Suppressor macrophage (primary cell): ENCODE measurements at places on chromosomes 1 and 21.

DNA sequence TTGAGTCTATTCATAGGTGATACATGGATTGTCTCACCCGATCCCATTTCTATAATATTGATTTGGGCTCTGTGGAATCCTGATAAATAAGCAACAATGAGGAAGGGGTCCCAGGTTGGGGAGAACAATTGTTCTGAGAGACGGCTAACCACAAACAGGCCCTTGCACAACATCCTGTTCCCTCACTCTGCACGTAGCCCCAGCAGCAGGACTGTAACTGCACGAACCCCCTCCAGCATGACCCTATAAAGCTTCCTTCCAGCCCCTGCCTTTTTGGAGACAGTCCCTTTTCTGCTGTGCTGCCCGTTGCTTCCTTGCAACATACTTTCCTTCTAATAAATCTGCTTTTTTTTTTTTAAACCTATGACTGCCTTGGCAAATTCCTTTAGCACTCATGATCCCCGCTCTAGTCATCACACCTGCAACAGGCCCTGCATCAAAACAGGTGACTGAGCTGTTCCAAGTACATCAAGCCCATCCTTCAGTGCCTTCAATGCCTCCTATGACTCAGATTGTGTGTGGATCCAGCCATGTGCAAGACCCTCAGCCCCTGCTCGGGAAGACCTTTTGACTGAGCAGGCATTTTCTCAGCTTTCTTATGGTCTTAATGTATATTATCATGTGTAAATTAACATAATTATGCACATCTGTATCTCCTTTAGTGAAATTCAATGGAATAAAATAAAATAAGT lies 63.7 kb upstream of the B3GALNT2 start:
- DNase-seq, result peak; percentile 20

- no peak for DNase-seq
These were observed 10.6 kb downstream of the PADI1 start for GRCh38 chr1:17215545-17215890.

DNA sequence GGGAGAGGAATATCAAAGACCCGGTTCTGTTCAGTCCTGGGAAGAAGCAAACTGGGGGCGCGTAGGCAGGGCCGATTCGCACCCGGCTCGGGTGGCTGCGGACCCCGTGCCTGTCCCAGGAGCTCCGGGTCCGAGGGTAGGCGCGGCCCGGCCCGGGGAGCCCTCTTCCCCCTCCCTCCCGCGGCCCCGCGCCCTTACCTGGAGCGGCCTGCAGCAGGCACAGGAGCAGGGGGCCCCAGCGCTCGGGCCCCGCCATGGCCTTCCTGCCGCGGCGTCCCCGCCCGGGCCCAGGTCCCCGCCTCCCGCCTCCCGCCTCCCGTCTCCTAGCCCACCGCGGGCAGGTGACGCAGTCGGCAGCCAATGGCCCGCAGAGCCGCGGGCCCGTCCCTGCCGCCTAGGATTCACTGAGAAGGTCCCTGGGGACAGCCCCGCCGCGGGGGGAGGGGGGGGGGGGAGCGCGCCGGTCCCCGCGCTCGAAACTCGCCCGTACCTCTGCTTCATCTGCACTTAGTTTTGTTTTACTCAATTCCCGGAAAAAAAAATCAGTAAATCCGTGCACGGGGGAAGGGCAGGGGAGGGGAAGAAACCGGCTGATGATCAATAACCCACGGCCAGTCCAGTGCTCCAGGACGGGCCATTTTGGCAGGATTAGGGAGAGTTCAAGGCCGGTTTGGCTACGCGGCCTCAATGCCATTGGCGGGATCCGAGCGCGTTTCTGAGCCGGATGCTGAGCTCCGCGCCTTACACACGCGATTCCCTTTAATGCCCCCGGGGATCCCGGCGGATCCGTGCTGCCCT lies at the start of gene IFNLR1:
Gene IFNLR1, minus strand, starts transcription at position 297 of the 798 bp plus-strand sequence. Its CDS starts 41 bp downstream, at position 256.
- DNase-seq, result peak; percentile 80

DNA sequence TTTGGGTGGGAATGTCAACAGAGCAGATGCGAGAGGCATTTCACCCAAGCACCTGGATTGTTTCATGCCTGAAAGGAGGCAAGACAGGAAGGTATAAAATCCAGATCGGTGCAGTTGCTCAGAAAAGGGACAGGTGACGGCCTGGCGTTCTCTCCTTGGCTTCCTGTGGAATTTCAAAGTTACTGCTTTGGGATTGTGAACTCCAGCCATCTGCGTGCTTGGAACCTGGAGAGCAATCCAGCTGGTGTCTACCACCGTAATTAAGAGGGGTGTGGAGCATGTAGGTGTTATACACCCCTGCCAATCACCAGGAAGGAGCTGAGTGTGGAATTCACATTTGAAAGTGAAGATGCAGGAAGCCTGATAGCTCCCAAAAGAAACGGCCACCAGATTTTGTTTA lies 286.1 kb downstream of the KIF26B start:
- DNase-seq, result no peak

DNA sequence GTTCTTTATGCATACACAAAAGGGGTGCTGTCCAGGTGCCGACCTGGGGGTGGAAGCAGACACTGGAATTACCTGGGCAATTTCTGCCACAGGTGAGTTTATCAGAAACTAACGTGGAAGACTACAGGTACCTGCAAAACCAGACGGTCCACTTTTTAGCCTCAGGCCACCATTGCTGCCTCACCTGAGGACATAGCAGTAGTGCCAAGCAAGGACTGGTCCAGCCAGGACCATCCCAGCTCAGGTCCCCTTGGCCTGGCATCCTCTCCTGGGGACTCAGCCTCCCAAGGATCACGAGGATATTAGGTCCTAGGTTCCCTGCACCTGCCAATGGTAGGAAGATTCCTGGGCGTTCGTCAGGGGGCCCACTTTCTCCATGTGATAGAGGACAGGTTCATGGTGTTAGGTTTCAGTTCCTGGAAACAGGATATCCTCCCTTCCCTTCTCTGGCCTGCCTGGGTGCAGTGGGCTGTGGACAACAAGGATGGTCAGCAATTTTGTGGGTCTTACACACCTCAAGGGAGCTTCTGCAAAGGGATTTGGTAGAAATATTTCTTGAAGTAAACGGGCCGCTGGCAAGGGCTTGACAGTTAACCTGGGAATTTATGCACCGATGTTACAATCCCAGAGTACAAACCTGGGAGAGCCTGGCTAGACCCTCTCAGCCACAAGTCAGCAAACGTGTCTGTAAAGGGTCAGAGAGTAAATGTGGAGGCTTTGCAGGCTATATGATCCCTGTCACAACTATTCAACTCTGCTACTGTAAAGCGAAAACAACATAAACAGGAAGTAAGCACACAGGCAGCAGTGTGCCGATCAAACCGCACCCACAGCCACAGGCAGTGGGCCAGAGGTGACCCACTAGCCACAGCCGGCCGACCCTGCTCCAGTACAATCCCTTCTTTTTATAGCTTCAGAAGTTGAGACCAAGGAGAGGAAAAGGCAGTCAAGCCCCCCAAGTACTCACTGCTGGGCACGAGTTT lies 71.4 kb upstream of the RAB4A start:
- DNase-seq, result peak; percentile 76

DNA sequence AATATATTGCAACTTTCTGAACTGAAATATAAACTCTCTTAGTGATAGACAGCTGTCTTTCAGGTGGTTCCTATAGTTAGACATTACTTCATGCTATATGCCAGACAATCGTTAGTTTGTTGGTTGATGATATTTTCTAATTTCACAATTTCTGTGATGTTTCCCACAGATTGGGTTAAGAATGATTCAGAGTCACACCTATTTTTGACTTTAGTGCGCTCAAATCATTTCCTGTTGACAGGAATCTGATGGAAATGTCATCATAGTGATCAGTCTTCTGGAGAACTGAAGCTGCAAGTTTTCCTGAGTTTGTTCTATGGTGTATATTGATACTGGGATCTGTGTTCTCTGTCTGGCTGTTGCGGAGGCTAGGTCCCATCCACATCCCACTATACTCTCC lies 119.7 kb downstream of the C1orf21 start:
- DNase-seq, result peak; percentile 70

- no peak for DNase-seq
These were observed 180.7 kb downstream of the ADSS2 start for GRCh38 chr1:244271004-244271403.

GRCh38 chr1:41874903-41875411 lies 43.8 kb downstream of the HIVEP3 start:
- no peak for DNase-seq

GRCh38 chr1:219774386-219774785 lies 154.0 kb downstream of the SLC30A10 start:
- DNase-seq, result no peak

DNA sequence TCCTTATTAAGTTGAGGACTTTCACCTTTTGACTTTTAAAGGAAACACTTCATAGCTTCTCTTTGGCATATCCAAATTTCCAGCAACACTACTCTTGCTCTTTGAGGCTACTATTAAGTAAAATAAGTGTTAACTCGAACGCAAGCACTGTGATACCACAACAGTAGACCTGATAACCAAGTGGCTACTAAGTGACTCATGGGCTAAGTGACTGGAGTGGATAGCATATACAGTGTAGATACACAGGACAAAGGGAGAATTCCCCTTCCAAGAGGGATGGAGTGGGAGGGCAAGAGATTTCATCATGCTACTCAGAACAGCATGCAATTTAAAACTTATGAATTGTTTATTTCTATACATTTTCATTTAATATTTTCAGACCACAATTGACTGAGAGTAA lies 9.8 kb upstream of the KCNA3 start:
- DNase-seq, result peak; percentile 44

- peak; percentile 72 for DNase-seq
These were observed 99.1 kb upstream of the ARTN start for GRCh38 chr1:43834280-43835081.

DNA sequence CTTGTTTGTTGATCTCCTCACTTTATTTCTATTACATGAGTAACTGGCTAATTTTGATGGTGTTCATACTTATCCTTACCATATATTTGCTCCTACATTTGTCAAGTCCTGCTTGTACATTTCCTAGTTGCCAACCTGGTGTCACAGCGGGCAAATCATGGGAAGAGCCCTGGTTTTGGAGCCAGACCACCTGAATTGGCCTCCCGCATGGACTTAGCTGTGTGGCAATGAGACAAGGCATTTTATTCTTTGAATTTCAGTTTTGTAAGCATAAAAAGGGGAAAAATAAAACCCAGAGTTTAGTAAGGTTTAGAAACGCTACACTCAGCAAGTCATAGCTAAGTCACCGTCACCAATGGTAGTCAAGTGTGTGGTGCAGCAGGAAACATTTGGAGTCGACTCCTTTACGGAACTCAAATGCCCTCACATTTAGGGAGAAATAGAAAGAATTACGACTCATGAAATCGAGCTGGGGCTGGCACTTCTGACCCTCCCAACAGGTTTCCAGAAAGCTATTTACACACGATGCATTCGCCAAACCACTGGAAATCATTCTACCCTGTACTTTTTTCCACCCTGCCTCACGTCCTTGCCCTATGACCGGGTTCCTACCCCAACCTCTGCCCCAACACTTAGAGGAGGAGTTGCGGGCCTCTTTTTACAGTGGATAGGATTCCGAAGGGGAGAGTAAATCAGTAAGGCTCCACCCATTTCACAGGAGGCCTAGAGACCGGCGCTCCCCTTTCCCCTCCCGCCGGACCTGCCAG lies 492 bp upstream of the PGM1 start:
- peak; percentile 35 for DNase-seq

DNA sequence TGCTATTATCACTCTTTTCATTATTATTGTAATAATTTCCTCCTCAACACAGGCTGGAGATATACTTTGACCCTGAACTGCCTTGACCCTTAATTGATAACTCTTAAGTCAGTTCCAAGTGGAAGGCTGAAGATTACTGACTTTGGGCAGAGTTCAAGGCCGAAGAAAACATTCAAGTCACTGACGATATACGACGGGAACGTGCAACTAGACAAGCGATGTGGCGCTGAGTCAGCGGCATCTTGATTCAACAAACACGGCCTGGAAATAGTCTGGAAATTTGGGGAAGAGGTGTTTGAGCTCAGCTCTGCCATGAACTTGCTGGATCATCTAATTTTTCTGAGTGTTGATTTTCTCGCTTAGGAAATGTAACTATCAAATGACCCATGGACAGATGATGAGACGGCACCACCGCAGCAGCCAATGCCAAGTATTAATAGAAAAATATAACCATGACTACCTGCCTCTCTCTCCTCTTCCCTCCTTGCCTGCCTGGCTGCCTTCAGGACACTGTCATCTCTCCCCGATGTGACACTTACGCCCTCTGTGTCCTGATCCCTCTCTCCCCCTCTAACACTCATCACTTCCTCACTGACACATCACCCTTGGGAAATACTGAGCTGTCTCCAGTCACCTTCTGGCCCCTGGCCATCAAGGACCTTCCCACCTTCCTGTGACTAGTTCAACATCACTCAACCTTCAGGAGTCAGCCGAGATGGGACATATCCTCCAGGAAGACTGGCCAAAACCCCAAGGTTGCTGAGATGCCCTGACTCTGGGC lies 49.4 kb downstream of the TMCO4 start:
- DNase-seq, result no peak

DNA sequence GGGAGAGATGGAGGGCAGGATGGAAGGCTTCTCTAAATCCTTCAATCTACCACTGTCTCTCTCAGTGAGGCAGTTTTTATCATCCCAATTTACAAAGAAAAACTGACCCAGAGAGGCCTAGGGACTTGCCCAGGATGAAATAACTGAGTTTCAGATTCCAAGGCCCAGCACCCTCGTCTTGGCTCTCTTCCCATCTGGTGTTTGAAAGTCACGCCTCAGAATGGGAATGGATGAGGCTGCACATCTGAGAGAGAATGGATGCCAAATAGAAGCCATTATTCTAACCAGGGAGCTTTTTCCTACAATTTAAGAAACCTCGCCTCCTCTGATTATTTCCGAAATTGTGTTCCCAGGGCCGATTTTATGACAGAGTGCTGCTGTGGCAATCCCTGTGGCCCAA lies 10.6 kb upstream of the KCNN3 start:
- no peak for DNase-seq

GRCh38 chr1:11339346-11340232 lies 66.6 kb downstream of the UBIAD1 start:
- DNase-seq, result no peak

- no peak for DNase-seq
These were observed 5.8 kb downstream of the HMGCS2 start for GRCh38 chr1:119762953-119763352.
